ENCODE measurements at places on chromosomes 7 and 10.
A peak's percentile ranks its signal among the peaks of the same experiment; 100 is the strongest.

GRCh38 chr10:33412653-33413361 lies 78.3 kb upstream of the NRP1 start:
- peak; percentile 86 for DNase-seq

GRCh38 chr7:111743244-111743847 lies 181.1 kb upstream of the IMMP2L start:
- no peak for DNase-seq

DNA sequence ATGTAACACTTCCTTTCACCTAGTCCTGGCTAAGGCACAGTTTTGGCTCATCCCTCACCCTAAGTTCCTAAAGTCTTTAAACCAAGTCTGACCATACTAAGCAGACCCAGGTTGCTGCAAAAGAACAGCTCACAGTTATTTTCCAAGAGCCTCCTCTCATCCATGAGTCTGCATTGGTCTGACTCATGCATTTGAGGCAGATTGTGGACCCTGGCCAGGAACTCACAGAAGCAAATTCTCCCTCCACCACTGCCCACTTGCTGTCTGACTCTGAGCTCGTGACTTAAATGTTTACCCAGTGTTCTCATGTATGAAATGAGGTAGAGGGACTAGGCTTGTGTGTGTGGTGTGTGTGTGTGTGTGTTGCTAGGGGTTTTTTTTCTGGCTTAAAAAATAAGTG lies 1272.8 kb downstream of the TYW1 start:
- DNase-seq: peak; percentile 66

DNA sequence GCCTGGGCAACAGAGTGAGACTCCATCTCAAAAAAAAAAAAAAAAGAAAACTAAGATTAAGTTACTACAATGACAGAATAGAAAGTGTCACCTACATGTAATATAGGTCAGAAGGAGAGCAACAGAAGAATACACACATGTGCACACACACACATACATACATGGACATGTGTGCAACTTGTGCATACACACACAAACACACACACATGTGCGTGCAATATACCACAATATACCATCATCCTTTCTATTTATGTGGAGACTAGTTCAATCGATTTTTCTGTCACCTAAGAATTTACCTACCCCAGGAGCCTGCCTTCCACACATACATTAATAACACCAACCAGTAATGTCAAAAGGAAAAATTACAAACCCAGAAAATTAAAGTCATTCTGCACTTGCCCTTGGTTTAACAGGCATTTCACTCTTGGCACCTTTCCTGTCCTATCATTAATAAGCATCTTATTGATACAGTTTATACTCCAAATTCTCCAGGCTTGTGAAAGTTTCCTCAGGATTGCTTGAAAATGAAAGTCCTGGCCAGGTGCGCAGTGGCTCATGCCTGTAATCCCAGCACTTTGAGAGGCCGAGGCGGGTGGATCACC lies 2.5 kb downstream of the PNLIPRP1 start:
- no peak for DNase-seq

Measured in fibroblast of skin of back (primary cell).